ENCODE measurements at places on chromosomes 1 and 21.

GRCh38 chr1:204299814-204300365 lies 59.8 kb downstream of the PLEKHA6 start:
- DNase-seq: no peak

- DNase-seq: no peak
Observed at GRCh38 chr1:33608825-33609400, 136.5 kb downstream of the ZSCAN20 start.

DNA sequence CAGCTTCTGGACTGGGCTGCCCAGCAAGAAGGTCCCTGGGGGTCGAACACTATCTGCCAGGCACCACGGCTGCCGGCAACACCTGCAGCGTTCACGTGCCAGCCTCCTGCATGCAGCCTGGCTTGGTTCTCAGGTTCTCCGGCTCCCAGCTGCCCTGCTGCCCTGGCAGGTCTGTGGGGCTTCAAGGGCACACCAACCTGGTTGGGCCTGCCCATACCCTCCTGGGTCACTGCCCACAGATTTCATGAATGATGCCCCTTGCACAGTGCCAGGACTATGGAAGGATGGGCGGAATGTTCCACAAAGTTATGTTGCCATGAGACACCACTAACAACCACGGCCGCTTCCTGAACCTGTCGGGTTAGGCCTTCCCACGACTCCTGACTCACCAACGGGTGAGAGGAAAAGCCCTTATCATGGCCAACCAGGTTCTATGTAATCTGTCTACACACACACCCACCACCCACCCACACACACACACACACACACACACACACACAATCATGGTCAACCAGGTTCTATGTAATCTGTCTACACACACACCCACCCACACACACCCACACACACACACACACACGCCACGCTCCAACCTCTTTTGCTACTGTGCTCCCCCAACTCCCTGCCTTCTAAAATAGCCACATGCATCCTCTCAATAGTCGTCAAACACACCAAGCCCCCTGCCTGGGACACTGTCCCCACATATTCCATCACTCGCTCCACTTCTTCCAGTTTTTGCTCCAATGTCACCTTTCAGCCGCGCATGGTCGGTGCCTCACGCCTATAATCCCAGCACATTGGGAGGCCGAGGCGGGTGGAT lies 32.2 kb downstream of the HSPG2 start:
- DNase-seq: peak; percentile 33

- DNase-seq: no peak
Observed at GRCh38 chr1:12188115-12188514, 21.3 kb downstream of the TNFRSF1B start.

- DNase-seq: no peak
Observed at GRCh38 chr1:68221001-68221979, 11.0 kb downstream of the WLS start.

GRCh38 chr21:35204850-35205541 lies 155.9 kb upstream of the RUNX1 start:
- DNase-seq: peak; percentile 83

DNA sequence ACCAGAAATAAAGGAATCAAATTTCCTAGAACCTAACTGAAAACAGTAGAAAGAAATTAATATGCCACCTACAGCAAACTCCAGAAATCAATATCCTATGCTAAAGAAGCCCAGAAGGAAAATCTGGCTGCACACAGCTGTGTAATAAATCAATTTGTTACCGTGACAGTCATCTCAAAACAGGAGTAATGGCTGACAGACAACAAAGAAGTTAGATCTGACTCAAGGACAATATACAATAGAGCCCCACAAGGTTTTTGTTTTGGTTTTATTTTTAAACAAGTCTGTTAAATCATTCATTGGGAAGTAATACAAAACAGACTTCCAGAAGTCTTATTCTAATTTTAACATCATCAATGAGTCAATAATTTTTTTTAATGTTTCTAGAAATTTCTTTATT lies 168.4 kb downstream of the RERE start:
- DNase-seq: peak; percentile 58

- DNase-seq: peak; percentile 59
Observed at GRCh38 chr1:9539829-9540550, 725 bp downstream of the SLC25A33 start.

- DNase-seq: no peak
Observed at GRCh38 chr1:152071123-152071522, 17.7 kb downstream of the TCHHL1 start.

DNA sequence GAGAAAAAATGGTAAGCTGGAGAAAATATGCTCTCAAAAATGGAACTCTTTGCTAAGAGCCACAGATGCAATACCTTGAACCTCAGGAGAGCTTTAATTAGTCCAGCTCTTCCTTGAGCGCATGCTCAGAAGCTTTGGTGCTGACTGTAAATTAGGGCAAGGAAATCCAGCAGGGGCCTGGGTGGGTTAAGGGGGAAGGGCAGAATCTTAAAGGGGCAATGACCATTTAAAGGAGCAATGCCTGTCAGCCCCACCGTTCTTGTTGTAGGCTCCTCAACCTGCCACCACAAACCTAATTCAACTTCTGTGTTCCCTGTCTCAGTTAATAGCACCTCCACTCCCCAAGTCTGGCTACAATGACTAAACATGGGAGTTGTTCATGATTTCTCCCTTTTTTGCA lies 6.8 kb upstream of the SLC22A15 start:
- DNase-seq: no peak

DNA sequence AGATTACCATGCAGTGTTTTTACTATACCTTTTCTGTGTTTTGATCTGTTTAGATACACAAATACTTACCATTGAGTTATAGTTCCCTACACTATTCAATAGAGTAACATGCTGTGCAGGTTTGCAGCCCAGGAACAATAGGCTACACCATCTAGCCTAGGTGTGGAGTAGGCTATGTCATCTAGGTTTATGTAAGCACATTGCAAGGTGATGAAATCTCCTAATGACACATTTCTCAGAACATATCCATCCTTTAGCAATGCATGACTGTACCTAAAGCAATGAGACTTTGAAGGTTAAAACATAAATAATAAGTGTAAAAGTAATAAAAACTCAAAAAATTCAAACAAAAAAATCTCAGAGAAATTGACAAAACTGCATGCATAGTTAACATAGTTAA lies 358.6 kb downstream of the USH2A start:
- no peak for DNase-seq

GRCh38 chr1:75797606-75798216 lies 1.0 kb downstream of the MSH4 start:
- no peak for DNase-seq

GRCh38 chr1:150282558-150282958 lies 204 bp downstream of the CIART start:
- DNase-seq: no peak

DNA sequence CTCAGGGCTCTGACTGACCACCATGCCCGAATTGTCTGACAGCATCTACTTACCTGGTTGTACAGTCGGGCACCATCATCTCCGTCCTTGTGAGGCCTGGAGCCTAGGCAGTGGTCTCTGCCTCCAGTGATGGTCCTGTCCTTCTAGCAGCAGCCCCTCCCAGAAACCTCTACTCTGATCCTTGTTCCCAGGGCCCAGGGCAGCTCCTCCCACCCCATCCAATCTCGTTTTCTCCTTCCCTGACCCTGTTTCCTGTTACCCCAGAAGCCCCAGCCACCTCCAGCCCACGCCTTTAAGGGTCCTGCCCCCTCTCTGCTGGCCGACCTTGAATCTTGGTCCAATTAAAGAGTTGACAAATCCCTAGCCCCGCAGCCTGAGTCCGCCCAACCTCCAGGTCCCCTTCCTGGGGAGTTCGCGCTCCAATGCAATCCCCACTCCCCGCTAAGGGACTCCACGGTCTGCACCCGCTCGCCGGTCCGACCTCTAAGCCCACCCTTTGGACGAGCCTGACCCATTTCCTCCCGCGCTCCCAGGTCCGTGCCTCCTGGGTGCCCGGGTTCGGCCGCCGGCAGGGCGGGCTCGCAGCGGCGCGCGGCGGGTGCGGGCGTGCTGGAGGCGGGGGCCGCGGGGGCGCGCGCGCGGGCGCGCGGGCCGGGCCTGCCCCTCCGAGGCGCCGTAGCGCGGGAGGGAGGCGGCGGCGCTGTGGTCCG lies at the start of gene B4GALT2:
B4GALT2 (plus strand) TSS at position 660 of the 710 bp plus-strand sequence. CDS start 1,951 bp downstream, outside the sequence.
- DNase-seq: no peak

- DNase-seq: no peak
Observed at GRCh38 chr21:26491663-26492062, 81.4 kb downstream of the CYYR1 start.

GRCh38 chr1:30782361-30783255 lies 25.0 kb upstream of the LAPTM5 start:
- peak; percentile 60 for DNase-seq

DNA sequence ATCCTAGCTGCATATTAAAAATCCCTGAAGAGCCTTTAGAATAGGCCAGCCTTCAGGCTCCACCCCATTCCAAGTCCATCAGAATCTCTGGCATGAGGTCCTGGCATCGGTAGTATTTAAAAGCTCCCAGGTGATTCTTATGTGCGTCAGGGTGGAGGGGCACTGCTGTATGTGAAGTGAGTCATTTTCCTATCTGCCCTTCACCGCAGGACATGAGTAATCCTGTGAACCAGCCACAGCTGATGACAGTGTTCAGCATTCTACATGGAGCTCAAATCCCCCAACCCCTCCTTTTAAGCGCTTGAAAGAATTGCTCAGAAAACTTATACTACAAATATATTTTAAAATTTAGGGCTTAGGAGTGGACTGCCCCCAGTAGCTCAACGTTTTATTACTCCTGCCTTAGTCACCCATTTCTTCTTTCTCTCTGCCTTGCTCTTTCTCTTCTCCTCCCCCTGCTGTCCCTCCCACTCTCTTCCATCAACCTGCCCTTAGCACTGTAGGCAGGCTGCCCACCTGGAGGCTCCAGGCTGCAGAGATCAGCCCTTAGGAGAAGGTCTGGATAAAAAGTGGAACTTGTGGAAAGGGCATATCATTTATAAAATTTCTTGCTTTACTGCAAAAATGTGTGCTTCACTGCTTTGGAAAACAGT lies 73.8 kb upstream of the ZNF281 start:
- no peak for DNase-seq

GRCh38 chr1:205543351-205544301 lies 39.2 kb downstream of the CDK18 start:
- peak; percentile 89 for DNase-seq

DNA sequence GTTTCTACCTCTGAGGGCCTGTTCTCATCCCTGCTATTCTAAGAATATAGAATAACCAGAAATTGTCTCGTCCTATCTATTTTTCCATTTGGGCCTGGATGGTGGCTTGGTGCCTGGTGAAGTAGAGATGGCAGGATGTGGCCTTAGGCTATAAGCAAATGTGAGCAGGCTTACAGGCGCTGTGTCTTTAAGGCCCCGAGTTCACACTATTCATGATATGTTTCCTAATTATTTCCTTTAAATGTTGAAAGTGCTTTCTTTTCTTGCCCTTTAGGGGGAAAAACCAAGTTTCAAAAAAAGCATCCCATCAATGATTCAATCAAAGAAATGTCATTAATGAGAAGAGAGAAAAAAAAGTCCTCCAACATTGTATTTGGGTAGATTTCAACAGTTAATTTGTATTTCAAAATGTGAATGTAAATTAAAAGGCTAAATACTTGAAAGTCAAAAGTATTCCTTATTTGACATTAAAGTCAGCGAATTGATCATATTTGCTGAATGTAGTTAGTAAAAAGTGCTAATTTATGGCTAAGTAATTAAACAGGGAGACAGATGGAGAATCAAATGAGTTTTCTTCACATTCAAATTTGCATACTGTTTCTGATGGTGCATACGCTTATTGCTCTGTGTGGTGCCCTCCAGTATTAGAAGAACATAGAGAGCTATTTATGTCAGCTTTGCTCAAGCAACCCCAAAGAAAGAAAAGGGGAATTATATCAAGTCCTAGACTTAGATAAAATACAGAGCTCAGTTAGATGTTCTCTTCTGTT lies 34.0 kb upstream of the HUNK start:
- no peak for DNase-seq

DNA sequence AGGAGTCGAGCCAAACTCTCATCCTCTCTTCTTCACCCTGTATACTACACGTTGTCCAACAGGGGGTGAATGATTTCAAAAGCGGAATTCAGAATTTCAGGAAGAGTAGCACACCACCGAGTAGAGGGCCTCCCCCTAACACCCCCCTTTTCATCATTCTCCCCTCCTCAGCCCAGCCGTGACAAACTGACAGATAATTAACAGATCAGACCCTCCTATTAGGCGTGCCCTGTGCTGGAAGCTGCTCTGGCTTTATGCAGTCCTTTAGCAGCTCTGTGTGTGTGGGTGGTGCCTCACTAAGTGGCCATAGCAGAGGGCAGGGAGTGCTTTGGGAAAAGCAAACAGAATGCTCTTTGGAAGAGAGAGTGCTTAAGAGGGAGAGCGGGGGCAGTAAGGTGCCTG lies 44.3 kb downstream of the PEX14 start:
- DNase-seq: no peak

DNA sequence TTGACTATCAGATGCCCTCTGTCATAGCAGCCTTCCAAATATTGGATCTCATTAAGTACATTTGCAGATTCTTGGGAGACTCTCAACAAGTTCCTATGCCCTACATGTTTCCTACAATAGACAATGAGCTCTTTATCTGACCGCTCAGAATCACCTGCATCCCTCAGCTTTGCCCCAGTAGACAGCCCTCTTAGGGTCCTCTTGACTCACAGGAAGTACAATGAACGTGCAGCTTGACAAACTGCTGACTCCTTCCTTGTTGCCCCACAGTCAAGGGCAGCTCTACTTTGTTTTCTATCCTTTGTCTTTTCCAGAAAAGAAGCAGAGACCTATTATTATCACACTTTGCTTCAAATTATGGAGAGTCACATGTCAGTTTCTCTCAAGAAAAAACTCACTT lies 27.6 kb downstream of the SLC44A5 start:
- no peak for DNase-seq

DNA sequence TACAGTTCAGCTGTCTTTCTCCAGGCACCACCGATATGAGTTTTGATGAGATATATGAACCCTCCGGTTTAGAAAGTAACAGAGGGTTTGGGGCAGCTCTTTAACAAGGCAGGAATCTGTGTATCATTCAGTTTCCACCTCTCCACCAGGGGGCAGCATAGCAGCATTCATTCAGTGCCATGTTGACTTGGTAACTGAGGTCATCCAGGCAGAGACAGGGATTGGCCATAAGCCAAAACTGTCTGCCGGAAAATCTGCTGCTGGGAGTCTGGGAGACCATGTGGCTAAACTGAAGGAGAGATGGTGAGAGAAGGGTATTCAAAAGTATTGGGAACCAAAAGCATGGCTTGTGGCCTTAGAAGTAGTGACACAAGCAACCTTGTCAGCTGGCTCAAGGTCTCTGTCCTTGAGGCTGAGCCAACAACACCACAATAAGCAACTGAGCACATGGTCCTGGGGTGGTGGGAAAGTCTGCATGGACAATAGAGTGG lies 98.5 kb downstream of the LMX1A start:
- DNase-seq: peak; percentile 41
